ENCODE measurements at places on chromosomes 16 and 17.
A peak's percentile ranks its signal among the peaks of the same experiment; 100 is the strongest.

GRCh38 chr16:11140867-11141266 lies 115.1 kb downstream of the SOCS1 start:
- DNase-seq: no peak

GRCh38 chr17:73101031-73101430 lies 8.5 kb upstream of the SLC39A11 start:
- no peak for DNase-seq

DNA sequence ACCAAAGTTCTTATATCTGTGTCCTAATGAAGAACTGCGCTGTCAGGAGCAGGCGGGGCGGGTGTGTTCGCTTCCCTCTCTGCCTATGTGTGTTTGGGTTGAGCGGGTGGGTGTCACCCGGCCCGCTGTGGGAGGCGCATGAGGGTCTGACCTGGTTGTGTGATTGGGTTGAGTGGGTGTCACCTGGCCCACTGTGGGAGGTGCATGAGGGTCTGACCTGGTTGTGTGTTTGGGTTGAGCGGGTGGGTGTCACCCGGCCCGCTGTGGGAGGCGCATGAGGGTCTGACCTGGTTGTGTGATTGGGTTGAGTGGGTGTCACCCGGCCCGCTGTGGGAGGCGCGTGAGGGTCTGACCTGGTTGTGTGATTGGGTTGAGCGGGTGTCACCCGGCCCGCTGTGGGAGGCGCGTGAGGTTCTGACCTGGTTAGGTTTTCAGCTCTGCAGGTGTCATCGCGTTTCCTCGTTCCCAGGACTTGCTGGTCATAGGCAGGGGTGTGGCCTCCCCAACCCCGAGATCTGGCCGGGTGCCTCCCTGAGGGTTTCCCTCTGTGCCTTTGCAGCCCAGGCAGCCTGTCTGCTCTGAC lies 69.6 kb upstream of the ZNF750 start:
- DNase-seq: peak; percentile 74

GRCh38 chr17:51734462-51734861 lies 424.1 kb downstream of the CA10 start:
- no peak for DNase-seq

- DNase-seq: no peak
Measured at GRCh38 chr17:79326814-79327213, 252.2 kb downstream of the ENGASE start.

GRCh38 chr16:27080895-27081294 lies 14.2 kb downstream of the C16orf82 start:
- no peak for DNase-seq

DNA sequence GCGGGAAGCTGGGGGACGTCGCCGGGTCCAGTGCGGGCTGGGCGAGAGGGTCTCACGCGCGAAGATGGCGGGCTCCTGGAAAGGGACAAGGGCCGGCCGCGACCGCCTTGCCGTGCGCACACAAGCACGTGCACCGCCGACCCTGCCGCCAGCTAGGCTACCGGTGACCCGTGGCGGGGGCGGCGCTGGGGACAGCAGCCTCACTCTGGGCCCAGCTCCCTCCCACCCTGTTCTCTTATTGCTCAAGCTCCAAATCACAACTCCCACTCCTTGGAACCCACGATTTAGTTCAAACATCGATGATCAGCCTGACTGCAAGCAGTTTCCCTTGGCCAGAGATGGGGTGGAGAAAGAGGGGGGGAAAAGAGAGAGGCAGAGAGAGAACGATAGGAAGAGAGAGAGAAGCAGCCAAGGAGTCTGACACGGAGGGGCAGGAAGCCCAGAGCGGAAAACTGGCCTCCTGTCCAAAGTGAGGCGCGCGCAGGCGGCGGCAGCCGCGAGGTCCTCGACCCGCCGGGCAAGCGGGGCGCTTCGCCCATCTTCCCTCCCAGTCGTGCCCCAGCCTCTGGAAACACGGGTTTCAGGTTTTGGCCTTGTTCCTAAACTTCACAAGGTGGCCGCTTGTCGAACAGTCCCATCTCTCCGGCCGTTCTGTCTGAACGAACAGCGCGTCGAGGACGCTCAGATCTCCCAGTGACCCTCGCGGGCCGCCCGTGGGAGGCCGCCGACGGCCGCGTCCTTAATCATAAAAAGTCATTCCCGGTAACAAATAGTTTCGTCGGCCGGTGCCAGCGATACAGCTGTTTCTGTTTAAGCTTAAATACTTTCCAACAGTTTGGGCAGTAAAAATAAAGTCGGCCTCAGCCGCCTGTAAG lies 1.7 kb upstream of the CBX8 start:
- DNase-seq: no peak

DNA sequence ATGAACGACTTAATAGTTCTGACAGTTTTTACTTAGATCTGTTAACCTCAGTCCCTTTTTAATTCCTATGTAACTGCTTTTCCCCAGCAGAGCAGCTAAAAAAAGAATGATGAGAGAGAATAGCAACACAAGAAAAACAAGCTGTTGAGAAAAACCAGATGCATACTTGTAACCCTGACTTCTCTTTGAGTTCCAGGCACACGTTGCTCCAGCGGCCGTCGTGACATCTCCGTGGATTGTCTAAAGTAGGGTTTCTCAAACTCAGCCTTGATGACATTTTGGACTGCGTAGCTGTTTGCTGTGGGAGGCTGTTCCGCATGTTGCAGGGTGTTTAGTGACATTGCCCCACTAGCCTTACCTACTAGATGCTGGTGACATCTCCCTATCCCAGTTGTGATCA lies 324.0 kb downstream of the SNX29 start:
- no peak for DNase-seq

DNA sequence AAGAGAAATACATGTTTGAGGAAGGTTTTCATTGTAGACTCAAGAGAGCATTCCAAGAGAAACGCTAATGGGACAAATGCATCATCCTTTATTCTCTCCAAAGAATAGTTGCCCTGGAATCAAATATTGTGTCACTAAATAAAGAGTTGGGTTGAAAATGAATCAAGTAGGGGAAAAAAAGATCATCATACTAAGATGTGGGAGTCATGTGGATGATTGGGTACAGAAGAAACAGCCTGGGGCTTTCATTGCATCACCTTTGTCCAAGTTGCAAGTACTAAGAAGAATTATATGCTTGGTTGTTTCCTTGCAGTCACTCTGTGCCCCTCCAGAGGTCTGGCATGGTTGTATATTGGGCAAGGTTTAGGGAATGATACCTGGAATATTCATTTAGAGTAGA lies 658.9 kb downstream of the TOX3 start:
- no peak for DNase-seq

DNA sequence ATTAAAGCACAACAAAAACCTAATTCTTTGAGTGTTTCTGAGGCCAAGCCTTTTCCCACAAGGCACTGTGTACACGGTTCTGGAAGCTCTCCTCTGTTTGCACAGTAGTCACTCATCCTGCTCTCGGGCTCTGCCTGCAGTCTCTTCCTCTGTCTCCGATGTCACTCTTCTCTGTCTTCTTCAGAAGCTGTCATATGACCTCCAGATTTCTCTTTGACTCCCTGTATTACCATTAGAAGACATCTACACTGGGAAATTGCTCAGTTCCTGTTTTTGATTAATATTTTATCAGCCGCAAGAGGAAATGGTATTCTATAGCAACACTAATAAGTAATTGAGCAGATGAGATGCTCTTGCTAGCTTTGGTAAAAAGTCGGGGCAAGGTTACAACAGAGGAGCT lies 422.9 kb downstream of the WWOX start:
- no peak for DNase-seq

DNA sequence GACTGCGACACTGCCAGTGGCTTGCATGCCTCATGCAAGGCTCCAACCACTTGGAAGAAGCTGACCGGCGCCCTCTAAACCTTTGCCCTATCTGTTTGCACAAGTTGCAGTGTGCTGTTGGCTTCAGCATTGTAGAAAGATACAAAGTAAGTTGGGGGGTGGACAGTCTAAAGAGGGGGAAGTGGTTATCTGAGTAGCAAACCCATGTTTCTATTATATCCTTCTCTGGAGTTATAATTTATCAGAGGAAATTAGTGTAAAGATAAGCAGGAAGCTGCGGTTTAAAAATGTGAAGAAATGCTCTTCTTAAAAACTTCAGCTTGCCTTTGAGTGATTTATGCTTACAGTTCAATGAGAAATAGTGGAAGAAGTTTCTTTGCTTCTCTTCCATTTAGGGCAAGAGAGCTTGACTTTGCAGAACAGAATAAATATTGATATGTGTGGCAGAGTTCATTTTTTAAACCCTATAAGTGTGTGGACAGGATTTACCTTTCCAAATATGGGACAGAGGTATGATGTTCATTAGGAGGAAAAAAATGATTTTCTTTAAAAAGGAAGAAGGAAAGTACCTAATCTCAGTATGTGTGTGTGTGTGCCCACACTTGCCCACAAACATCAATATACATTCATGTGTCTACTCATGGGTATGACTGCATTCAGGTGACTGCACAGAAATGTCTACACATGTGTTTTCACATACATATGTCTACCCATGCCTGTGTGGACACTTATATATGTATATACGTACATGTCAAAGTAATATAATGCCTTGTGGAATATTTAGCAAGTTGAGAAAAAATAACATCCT lies 8.1 kb downstream of the AMZ2 start:
- no peak for DNase-seq

DNA sequence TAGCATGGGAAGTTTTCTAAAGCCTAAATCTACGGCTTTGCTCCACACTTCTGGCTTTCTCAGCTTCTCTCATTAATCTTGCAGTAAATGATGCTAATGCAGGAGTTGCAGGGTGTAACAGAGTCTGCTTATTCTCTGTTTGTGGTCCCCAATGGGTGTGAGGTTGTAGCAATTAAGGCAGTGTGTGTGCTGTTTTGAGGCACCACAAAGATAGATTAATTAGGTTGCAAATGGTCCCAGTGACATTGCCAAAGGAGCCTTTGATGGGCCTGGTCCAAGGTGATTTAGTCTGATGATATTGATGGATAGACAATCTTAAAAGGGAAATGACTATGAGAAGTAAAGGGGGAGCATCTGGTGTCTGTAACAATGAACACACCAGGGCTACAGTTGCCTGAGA lies 1313.7 kb upstream of the CDH8 start:
- DNase-seq: no peak

GRCh38 chr17:3167574-3167973 lies 29.7 kb upstream of the OR1A2 start:
- DNase-seq: no peak

DNA sequence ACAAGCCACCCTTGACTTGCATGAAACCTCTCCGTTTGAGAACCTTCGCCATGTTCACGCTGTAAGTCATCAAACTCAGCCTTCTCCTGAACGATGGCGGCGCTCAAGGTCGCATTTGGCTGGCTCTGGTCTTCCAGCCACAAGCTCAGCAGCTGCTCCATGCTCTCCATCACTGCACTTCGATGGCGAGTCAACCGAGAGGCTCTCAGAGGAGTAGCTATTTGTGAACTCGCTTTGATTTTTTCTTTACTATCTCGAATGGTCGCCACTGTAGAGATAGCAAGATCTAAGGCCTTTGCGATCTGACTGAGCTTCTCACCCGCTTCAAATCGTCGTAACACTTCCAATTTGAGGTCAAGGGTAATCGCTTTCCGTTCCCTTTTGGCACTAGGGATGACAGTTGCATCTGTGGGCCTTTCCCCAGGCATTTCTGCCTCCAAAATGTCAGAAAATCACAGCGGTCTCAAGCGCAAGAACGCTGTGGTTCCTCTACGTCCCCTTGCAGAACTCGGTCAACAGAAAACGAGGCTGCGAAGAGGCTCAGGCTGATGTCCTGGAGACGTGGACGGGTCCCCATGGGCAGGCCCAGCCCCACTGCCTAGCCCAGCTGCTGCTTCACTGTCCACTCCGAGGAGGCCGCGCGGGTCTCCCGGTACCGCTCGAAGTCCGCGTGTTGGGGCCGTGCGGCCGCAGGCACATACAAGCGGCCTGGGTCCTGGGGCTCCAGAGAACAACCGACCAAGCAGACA lies 23.1 kb downstream of the DEF8 start:
- no peak for DNase-seq

DNA sequence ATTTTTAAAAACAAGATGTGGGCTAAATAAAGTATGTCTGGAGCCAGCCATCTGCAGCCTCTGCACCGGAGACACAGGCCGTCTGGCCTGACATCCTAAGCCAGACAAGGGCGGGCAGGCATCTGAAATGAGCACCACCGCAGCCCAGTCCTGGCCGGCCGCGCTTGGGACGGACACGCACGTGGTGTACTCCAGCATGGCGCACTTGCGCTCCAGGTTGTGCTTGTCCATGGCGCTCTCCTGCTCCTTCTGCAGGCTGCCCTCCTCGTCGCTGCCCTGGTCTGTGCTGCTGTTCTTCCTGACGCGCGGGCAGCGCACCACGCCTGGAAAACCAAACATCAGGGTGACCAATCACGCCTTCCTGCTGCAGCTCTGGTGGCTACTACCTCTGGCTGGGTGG lies 60.3 kb downstream of the GTF3C1 start:
- DNase-seq: no peak

DNA sequence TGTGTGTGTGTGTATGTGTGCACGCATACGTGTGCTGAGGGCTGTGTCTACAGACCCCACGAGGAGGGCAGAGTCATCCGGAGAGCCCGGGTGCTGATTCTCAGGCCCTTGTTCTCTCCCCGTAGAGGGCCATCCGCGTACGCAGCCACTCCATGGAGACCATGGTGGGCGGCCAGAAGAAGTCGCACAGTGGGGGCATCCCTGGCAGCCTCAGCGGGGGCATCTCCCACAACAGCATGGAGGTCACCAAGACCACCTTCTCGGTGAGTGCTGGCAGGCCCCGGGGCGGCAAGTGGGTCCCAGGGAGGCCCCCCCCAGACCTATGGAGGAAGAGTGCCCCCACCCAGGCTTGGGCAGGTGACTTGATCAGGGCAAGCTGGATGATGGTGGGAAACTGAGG lies 45.5 kb downstream of the OR1D5 start:
- DNase-seq: no peak

GRCh38 chr16:2825049-2825742 lies 4.9 kb upstream of the ZG16B start:
- DNase-seq: no peak

- no peak for DNase-seq
Measured at GRCh38 chr17:39772987-39773934, 35.5 kb downstream of the GRB7 start.

GRCh38 chr17:80960037-80960796 lies 31.4 kb upstream of the CHMP6 start:
- no peak for DNase-seq

GRCh38 chr16:49405530-49405929 lies 31.9 kb downstream of the C16orf78 start:
- DNase-seq: no peak

DNA sequence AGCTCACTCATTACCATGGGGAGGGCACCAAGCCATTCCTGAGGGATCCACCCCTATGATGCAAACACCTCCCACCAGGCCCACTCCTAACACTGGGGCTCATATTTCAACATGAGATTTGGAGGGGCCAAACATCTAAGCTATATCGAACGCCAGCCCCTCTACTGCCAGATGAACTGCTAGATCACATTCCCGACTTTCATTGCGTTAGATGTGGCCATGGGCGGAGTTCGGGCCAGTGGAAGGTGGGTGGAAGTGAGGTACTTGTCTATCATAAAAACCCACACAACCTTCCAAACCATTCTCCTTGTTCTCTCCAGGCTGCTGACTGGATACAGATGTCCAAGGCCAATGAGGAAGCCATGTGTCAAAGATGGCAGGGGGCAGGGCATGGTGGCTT lies 27.0 kb upstream of the ANKRD40CL start:
- DNase-seq: no peak

Data from effector CD8-positive, alpha-beta T cell (primary cell).